Pancreas (tissue), 10 donors: ENCODE measurements at places on chromosomes 12 and 14. TPM values are rescaled to one million over a fixed set of nuclear protein-coding genes. Genes with fewer than 3 reads are reported as not detected.

Gene SLCO1C1
- total RNA-seq: 0.40 TPM

Gene HVCN1
- 0.75 TPM for total RNA-seq

Gene PIWIL1
- not detected for total RNA-seq

Gene SEC23A
- 10.4 TPM for total RNA-seq

Gene HAL
- total RNA-seq: 0.08 TPM

DNA sequence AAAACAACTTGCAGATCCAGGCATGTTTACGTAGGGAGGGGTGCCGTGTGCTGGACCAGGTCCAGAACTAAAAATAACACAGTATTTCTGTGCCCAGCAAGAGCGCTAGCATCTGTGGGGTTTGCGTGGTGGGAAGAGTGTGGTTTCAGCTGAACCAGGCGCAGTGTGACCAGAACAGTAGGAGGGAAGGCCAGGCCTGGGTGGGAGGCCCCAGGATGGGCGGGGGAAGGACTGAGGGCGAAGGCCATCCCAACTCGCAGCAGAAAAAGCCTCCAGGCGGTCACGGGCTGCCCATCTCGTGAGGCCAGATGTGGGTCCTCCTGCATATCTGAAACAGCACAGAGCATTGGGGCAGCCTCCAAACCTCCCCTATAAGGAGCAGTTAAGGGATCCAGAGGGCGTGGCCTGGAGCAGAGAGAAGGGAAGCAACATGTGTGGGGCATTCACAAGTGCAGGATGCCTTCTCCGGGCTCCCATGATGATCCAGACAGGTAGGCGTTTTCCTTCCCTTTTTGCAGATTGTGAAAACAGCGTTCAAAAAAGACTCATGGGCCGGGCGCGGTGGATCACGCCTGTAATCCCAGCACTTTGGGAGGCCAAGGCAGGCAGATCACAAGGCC lies 17.8 kb upstream of the CD9 start:
- no peaks in the 10 kb centered on the region for H3K36me3 ChIP-seq
- no peak overlapping the region for H3K4me3 ChIP-seq
- H3K4me1 ChIP-seq: no peaks in the 10 kb centered on the region
- H3K27me3 ChIP-seq: no peaks in the 10 kb centered on the region
- no peak overlapping the region for H3K27ac ChIP-seq

DNA sequence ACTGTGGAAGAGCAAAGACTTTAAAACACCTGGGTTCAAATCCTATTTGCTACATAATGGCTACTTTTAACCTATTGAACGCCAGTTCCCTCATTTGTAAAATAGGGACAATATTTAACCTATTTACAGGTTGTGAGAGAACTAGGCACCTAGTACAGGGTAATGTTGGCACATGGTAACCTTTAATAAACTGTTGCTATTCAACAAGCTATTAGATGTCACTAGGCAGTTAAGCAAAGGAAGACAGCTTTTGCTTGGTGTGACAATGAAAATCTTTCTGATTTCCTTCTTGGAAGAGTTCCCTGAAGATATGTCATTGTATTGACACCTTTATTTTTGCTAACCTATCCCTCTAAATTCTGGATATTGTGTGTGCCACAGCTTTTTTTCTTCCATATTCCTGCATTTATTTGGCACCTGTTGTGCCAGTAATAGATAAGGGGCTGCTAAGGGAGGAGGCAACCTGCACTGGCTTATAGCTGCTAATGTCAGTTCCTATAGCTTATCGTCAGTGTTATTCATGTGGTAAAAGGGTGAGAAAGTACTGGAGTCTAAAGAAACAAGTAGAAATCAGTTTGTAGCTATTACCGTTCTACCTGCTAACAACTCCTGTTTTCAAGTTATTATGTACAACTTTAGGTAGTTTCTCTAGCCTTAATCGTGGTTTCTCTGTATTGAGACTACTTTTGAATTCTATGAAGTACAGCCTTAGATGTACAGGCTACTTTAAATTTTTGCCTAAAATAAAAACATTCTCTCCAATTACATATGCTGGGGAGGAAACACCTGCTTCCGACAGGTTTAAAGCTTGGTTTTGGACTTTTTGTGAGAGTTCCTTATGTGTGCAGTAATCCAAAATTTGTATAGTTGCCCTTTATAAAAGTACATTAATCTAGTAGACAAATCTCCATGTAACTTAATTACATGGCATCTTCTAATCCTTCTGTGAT lies 24.3 kb downstream of the HIF1A start:
- peaks cover 24% of the 10 kb centered on the region for H3K4me1 ChIP-seq
- no peak for DNase-seq
- no peaks in the 10 kb centered on the region for H3K36me3 ChIP-seq

GRCh38 chr12:122867691-122868461 lies 28.0 kb downstream of the VPS37B start:
- H3K27me3 ChIP-seq: no peaks in the 10 kb centered on the region
- peaks cover 51% of the 10 kb centered on the region for H3K4me1 ChIP-seq
- H3K27ac ChIP-seq: peak overlapping the region; percentile 63
- no peaks in the 10 kb centered on the region for H3K36me3 ChIP-seq
- no peak overlapping the region for H3K4me3 ChIP-seq

DNA sequence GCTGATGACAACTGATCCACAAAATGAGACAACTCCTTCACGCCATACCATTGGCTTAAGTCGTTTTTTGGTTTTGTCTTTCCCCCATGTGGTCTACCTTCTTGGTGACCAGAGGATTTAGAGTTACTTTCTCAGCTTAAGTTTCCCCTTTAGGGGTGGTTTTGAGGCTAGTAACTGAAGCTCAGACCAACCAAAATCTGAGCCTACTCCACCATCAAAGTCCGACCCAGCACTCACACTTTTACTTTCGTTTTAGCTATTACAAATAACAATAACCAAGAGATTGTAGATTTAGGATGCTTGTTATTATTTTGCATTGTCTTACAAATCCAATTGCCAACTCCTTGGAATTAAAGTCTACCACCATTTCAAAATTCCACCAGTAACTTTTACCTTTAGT lies 130.6 kb upstream of the MDM1 start:
- DNase-seq: no peak
- no peaks in the 10 kb centered on the region for H3K4me1 ChIP-seq
- H3K4me3 ChIP-seq: no peak overlapping the region
- H3K27me3 ChIP-seq: no peaks in the 10 kb centered on the region

DNA sequence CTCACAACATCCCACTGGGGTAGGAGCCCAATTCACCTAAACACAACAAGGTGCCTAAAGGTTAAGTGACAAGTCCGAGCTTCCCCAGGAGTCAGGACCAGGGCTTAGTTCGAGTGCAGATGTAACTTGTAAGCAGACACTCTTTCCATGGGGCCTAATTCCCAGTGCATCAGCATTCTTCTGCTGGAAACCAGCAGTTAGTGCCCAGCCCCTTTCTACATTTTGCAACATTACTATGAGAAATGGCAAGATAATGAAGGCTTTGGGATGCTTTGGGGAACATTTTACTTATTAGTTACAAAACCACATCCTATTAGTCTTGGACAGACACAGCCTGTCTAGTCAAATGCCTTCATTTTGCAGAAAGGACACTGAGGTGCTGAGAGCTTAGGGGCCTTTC lies 179.8 kb downstream of the CALM1 start:
- H3K27me3 ChIP-seq: no peaks in the 10 kb centered on the region
- no peak overlapping the region for H3K4me3 ChIP-seq
- no peaks in the 10 kb centered on the region for H3K4me1 ChIP-seq
- no peak for DNase-seq
- peaks cover 11% of the 10 kb centered on the region for H3K36me3 ChIP-seq

DNA sequence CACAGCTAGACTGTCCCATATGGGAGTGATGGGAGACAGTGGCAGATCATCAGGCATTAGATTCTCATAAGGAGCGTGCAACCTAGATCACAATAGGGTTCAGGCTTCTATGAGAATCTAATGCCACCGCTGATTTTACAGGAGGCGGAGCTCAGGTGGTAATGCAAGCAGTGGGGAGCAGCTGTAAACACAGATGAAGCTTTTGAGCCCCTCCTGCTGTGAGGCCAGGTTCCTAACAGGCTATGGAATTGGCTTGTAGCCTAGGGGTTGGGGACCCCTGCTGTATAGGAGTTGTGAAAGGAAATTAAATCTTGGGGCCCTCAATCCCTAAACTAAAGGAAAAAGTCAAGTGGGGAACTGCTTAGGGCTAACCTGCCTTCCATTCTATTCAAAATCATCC lies 29.6 kb downstream of the ADIPOR2 start:
- no peaks in the 10 kb centered on the region for H3K36me3 ChIP-seq
- no peak overlapping the region for H3K4me3 ChIP-seq
- no peaks in the 10 kb centered on the region for H3K27me3 ChIP-seq

DNA sequence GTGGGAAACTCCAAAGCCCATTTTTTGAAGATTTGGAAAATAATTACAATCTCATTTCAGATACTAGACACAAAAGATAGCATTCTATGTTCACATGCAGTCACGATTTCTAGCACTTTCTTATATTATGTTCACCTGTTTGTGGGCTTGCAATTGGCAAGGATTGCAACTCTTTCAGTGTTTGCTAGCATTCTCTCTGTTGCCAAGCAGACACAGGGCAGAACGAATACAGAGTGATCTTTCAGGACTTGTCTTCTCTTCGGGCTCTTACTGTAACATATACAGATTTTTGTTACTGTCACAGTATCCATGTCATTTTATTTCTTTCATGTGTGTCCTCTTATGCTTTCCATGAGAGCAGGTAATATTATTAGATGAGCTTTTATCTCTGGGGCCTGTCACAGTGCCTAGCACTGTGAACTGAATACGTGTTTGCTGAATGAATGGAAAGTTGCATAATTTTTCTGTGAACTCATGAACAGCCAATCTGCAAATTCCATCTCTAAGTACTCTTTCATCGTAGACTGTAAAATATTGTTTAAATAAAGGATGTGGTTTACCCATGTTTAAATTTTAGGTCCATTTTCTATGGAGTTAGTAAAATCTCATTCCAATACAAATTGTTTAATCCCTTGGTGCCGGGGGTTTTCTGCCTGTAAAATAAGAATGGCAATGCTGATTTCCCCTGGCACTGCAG lies 105.1 kb downstream of the BMP4 start:
- no peaks in the 10 kb centered on the region for H3K27me3 ChIP-seq
- no peak overlapping the region for H3K27ac ChIP-seq
- no peaks in the 10 kb centered on the region for H3K4me1 ChIP-seq
- no peak overlapping the region for H3K4me3 ChIP-seq
- no peak for DNase-seq
- H3K36me3 ChIP-seq: no peaks in the 10 kb centered on the region

DNA sequence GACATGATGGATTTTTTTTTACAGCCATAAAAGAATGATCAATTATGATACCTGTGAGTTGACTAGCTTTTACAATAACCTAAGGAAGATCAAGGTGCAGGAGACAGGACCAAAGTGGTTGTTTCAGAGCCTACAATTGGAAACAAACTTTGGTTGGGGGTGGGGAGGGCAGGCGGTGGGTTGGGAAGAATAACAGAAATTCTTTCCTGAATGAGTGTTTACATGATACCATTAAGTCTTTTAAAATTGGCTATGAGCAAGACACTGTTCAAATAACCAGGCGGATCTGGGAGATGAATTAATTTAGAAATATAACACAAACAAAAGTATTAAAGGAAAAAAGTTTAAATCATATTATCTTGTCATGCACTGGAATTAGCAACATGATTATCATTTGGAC lies 7.2 kb downstream of the NFYB start:
- no peak for DNase-seq
- H3K36me3 ChIP-seq: no peaks in the 10 kb centered on the region
- no peaks in the 10 kb centered on the region for H3K27me3 ChIP-seq
- no peak overlapping the region for H3K4me3 ChIP-seq

DNA sequence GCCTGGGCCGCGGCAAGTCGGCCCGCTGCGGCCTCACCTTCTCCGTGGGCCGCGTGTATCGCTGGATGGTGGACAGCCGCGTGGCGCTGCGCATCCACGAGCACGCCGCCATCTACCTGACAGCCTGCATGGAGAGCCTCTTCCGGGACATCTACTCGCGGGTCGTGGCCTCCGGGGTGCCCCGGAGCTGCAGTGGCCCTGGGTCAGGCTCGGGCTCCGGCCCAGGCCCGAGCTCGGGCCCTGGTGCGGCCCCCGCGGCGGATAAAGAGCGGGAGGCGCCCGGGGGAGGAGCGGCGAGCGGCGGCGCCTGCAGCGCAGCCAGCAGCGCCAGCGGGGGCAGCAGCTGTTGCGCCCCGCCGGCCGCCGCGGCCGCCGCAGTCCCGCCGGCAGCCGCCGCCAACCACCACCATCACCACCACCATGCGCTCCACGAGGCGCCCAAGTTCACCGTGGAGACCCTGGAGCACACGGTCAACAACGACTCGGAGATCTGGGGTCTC lies 226.2 kb upstream of the CRY1 start:
- no peak overlapping the region for H3K27ac ChIP-seq
- peaks cover 34% of the 10 kb centered on the region for H3K27me3 ChIP-seq
- H3K4me3 ChIP-seq: peak overlapping the region; percentile 3
- no peaks in the 10 kb centered on the region for H3K36me3 ChIP-seq
- peaks cover 14% of the 10 kb centered on the region for H3K4me1 ChIP-seq

GRCh38 chr14:105093038-105093430 lies 27.8 kb upstream of the GPR132 start:
- peaks cover 30% of the 10 kb centered on the region for H3K4me1 ChIP-seq
- peak overlapping the region; percentile 74 for H3K4me3 ChIP-seq
- no peaks in the 10 kb centered on the region for H3K27me3 ChIP-seq
- peak; percentile 63 for DNase-seq
- H3K27ac ChIP-seq: peak overlapping the region; percentile 92

GRCh38 chr14:23633160-23633701 lies 2.9 kb upstream of the DHRS2 start:
- H3K27me3 ChIP-seq: no peaks in the 10 kb centered on the region
- DNase-seq: no peak
- H3K36me3 ChIP-seq: no peaks in the 10 kb centered on the region
- H3K27ac ChIP-seq: peak overlapping the region; percentile 85

DNA sequence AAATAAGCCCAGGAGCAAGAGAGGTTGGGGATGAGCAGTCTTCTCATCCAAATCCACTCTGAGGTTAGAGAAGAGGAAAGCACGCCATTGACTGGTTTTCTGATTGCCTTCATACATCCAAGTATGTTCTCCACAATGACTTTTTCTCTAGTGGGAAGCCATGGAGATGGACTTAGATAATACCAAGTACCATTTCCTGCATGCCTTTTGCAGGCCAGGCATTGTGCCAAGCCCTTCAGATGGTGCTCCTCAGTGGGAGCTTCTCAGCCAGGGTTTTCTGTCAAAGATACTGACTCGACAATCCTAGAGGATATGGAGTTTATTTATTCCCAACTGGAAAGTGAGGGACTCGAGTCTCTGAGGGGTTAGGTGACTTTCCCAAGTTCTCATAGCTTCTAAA lies 218.0 kb downstream of the ZFP36L1 start:
- no peaks in the 10 kb centered on the region for H3K36me3 ChIP-seq
- H3K27me3 ChIP-seq: no peaks in the 10 kb centered on the region
- no peak for DNase-seq
- H3K27ac ChIP-seq: no peak overlapping the region
